ENCODE measurements at places on chromosomes 2 and 18.

DNA sequence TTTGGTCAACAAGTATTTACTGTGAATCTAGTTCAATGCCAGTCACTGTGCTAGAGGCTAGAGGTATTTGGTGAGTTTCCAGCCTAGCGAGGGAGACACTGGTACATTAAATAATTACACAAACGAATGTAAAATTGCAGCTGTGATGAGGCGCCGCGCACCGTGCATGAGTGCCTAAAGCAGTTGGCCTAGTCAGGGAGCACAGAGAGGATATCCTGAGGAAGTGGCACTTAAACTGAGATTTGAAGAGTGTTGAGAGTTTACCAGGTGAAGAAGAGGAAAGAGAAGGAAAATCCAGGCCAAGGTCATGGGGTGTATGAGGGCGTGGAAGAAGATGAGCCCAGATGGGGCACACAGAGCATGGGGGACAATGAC is 157.6 kb upstream of the NDUFV2 start:
- DNase-seq = no peak

DNA sequence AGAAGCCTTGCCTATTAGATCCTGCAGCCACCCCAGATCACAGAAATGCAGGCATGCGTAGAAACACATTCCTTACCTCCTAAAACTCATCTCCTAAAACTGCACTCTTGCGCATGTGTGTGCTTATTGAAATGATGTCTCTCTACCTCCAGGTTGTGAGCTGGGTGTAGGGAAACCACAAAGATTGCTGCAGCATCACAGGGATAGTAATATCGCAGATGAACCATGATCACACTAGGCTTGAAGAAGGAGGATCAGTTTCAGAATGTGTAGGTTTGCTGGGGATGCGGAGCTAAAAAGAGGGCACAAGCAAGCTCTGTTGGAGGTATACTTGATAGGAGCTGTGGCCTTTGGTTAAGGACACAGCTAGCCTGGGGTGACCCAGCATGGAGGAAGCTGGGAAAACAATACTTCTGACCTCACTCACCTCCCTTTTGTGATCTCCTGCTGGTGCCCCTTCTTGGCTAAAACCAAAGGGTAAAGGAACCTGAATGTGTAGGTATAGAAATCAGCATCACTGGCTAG is 118.8 kb downstream of the SETBP1 start:
- no peak for DNase-seq

DNA sequence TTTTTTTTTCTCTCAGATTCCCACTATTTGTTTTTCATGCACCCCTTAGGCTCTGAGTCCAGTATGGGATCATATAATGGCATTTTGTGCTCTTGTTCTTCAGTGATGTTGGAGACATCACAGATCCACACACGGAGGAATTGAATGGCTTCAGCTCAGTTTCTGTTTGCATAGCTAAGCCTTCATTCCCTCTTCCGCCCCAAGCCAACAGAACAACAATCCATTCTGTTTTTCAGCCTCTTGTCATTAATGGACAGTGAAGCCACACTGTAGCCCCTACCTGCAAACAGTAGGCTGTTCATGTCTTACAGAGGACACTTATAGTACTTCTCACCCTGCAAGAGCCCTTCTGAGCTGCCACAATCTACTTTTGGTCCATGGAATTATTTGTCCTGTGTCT is 64.0 kb upstream of the ZSWIM2 start:
- no peak for DNase-seq

- no peak for DNase-seq
Observed at GRCh38 chr18:4445902-4446301, 9.2 kb downstream of the DLGAP1 start.

DNA sequence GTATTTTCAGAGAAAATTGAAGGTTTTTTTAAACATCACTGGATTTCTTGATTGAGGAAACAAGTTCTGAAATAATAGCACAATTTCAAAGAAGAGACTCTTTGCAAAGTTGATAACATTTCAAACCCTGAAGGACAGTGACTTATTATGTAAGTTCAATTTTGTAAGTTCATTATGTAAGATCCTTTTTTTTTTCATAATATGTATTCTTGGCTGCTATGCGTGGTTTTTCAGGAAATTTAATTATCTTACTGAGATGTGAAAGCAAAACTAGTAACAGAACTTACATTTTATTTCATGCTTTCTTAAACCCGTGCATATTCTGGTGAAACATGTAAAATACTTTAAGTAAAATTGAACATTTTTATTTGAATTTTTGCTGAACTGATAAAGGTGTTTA is 65.4 kb downstream of the RIF1 start:
- DNase-seq = no peak

- no peak for DNase-seq
Observed at GRCh38 chr18:62457877-62458276, 64.9 kb upstream of the ZCCHC2 start.

- no peak for DNase-seq
Observed at GRCh38 chr2:222802514-222803196, 58.2 kb upstream of the ACSL3 start.

- DNase-seq = no peak
Observed at GRCh38 chr2:108910541-108911396, 78.3 kb downstream of the EDAR start.

- no peak for DNase-seq
Observed at GRCh38 chr2:71927757-71928715, 219.6 kb downstream of the CYP26B1 start.

DNA sequence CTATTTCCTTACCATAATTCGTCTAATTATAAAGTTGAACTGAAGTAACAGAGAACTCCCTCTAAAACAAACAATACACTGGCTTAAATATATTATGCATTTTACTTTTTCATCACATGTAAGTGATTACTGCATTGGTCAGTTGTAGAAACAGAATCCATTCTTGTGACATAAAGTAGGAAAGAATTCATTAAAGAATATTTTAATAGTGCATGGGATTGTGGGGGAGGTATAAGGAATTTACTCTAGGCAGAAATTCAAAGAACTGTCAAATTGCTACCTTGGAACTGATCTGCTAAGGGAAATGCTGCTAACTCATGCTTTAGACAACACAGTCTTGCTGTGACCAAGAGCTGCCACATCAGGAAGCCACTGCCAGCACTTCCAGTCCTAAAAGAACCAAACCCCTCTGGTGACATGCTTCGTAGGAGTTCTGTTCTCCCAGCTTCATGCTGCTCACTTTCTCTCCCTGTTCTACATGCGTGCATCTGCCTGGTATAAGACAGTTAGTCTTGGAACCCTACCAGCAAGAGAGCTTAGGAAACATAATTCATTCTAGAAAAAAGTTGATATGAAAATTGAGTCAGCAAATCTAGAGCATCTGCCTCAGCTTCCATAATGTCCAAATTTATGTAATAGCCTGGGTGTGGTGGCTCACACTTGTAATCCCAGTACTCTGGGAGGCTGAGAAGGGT is 1137.6 kb upstream of the NXPH2 start:
- no peak for DNase-seq

GRCh38 chr2:65343386-65343785 is 89.0 kb downstream of the SPRED2 start:
- no peak for DNase-seq

- DNase-seq = no peak
Observed at GRCh38 chr2:37771600-37772088, 100.2 kb upstream of the CDC42EP3 start.

GRCh38 chr18:77906103-77906892 is 656.6 kb downstream of the GALR1 start:
- DNase-seq = no peak

Data from SHP77 treated with DMSO at 0.1 percent for 48 hours (cell line).